NK-92 treated with Interleukin-12 subunit alpha and Interleukin-12 subunit beta, amount 100 ng/mL, for 24 hours (cell line): ENCODE measurements at places on chromosomes 6 and 20.

DNA sequence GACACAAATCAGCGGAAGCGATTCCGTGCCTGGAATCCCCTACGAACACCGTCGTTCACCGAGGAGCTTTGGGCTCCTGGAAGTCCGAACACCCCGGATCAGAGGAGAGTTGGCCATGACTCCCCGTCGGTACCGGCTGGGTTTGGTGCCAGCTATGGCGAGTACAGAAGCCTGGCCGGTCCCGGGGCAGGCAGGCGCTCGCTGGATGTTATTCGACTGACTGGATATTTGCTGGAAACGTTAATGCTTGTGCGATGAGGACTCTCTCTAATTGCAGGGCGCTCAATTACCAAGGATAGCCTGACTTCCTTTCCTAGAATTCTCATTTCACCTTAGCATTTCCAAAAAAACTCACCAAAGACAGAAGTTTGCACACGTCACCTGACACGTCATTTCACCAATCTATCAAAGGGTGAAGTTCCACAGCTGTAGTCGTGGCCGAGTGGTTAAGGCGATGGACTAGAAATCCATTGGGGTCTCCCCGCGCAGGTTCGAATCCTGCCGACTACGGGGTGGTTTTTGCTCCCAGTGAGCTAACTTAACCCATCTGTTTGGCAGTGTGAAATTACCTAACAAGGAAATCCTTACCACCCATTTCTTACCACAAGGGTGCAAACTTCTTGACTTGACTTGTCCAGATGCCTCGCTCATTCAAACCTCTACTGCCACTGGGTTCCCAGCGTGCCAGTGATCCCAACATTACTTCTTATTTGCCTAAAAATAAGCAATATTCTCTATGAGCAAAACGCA, 22.7 kb upstream of the ZNF184 start:
- no peak for DNase-seq

DNA sequence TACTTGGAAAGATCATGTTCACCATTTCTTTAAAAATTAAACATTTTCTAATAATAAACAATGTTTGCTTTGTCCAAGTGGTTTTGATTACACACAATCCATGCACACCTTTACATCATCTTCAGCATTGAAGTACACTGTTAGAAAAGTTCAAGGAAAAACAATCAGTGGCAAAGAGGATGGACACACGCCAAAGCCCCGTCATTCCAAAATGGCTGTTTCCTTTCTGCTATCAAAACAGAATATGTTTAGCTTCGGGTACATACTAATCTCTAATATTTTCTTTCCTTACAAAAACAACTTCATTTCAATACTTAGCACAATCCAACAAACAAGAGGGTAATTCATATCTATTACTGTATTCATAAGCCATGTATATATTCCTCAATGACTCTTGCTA, 24.5 kb downstream of the REPS1 start:
- no peak for DNase-seq

DNA sequence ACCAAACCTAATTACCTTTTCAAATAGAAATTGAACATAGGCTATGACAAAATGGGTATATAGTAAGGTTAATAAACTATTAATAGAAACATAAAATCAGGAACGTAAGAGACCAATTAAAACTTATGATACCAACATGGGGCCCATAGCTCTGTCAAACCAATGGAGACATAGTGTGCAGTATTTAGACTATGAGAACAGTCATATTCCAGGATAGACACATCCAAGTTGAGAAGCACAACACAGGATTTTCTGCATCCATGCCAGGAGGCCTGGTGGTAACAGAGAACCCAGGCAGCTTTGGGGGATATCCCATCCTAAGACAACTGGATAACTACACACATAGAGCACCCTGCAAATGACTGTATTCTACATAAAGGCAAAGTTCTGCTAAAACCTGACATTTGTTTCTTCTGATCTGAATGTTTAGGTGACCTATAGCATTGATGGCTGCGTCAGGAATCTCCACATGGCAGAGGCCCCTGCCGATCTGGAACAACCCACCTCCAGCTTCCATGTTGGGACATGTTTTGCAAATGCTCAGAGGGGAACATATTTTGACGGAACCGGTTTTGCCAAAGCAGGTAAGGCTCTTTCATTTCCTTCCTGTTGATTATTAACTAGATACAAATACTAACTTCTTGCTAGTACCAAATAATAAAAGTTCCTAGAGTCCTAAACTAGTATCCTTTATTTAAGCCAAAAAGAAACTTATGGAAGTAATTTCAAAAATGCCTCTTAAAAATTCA, 202.7 kb downstream of the ARHGAP18 start:
- DNase-seq: no peak

- DNase-seq: no peak
These were observed at the start of gene EYA4 for GRCh38 chr6:133241086-133241900. Gene EYA4, plus strand, starts transcription at chr6:133241357. Its CDS starts 33,424 bp downstream, at chr6:133274781.

DNA sequence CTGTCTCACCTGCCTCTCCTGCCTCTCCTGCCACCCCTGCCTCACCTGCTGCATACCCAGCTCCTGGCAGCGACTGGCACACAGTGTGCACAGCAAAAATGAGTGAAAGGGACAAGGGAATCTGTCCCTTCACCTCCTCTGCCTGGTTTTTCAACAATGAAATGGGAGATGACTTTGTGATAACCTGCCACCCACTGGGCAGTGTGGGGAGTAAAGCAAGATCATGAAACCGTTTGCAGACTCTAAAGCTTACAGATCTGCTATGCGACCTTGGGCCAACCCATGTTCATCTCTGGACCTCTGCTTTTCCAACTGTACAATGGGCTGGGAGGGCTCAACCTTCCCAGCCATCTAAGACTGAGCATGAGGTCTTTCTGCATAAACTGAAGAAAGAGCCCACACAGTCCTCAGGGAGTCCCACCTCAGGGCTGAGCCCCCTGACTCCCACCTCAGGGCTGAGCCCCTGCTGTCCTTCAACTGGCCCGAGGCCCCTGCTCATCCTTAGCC, 81.1 kb downstream of the RIPOR3 start:
- no peak for DNase-seq

GRCh38 chr6:72350296-72350881, 271.5 kb upstream of the KCNQ5 start:
- DNase-seq: no peak

GRCh38 chr6:37239526-37239925, 18.0 kb upstream of the TBC1D22B start:
- DNase-seq: no peak

DNA sequence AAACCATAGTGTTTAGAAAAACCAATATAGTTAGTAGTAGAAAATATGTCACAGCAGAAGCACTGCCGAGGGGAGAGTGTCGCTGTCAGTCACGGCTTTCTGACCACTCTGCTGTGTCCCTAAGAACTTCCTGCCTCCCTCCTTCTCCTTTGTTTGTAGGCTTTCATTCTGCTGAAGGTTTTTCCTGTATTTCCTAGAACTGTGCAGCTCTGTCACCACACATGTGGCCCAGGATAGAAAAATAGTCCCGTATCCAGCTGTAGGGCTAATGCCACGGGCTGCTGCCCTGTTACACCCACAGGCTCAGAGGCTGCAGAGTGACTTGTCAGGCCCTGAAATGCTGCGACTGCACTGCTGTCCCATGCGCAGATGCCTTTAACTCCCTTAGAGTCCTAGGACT, 52.6 kb upstream of the SYNJ2 start:
- no peak for DNase-seq

- DNase-seq: no peak
These were observed 198.3 kb downstream of the JARID2 start for GRCh38 chr6:15444081-15444731.

GRCh38 chr6:37517411-37517812, 17.7 kb upstream of the CCDC167 start:
- DNase-seq: peak; percentile 73

DNA sequence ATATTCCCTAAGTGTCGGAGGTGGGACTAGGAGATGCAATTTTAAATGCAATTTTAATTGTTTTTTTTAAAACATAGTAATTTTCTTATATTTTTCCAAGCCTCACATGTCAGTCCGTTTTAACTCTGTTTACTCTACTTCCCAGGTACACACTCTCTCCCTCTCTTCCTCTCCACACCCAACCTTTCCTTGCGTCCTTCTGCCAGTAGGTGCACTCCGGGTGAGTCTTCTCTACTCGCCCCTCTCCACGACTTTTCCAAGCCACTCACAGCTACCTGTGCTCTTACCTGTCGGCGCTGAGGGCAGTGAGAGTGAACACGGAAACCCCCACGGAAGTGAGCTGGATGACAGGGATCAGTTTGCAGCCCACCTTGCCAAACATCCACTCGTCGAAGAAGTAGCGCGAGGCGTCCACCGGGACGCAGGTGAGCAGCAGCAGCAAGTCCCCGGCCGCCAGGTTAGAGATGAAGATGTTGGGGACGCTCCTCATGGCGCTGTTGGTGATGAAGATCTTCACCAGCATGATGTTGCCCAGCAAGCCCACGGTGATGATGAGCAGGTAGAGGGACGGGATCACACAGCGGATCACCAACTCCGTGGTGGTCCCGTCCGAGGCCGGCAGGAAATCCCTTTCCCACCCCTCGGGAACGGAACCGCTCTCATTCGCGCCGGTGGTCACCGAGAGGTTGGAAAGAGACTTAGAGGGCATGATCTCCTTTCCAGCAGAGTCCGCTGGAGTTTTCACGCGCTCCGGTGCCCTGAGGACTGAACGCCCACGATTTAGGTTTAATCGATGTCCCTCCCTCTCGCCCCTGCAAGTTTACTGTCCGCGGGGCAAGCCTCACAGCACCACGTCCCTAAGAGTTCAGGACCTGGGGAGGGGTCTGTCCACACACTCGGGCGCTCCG, 44.5 kb upstream of the GJE1 start:
- no peak for DNase-seq

- no peak for DNase-seq
These were observed 18.5 kb upstream of the SLC16A10 start for GRCh38 chr6:111068866-111069234.

DNA sequence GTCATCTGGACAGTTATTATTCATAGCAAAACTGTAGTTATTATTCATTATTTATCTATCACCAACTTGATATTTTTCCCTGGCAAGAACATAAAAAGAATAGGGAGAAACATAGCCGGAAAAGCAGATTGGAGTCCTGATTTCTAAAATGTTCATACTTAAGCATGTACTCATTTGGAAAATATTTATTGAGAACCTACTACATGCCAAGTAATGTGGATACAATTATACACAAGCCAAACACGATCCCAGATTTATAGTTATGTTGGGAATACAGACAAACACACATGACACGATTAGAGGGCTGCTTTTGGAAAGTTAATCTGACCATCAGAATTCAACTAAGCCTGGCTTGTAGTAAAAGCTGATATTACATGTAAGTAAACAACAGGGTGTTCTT, 30.7 kb downstream of the ARHGAP18 start:
- DNase-seq: no peak

GRCh38 chr6:163469459-163469985, 55.0 kb downstream of the QKI start:
- DNase-seq: no peak

GRCh38 chr6:156940221-156940620, 163.0 kb downstream of the ARID1B start:
- no peak for DNase-seq

DNA sequence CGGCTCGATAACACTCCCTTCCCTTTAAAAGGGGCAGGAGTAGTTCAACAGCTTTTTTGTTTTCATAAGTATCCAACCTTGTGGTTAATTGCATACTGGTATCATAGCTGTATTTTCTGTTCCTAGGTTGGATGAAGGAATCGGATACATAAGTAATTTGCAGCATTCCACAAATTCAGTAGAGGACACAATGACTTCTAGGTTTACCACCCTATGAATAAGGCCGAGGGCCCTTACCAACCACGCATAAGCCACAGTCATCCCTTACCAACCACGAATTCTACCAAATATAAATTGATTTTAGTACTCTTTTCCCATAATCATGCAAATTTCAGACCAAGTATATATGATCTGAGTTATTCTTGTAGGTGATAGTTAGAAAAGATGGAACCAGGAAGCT, 36.3 kb downstream of the MCUR1 start:
- DNase-seq: no peak

DNA sequence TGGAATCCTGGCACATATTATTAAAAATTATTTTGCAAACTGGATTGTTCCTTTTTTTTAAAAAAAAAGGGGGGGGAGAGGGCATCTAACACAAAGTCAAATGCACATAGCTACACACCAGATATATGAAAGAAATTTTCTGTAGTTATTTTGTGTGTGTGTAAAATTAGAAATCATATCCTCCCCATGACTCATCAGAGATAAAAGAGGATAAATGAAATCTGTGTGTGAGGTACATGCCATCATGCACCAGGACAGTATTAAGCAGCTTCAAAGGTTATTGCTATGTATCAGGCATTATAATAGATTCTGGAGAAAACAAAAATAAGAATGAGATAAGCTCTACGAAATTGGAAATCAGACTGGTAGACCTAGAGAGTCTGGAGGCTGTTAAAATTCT, 5.2 kb downstream of the BTBD9 start:
- no peak for DNase-seq

GRCh38 chr6:132179955-132180354, 221.3 kb downstream of the MOXD1 start:
- DNase-seq: no peak

DNA sequence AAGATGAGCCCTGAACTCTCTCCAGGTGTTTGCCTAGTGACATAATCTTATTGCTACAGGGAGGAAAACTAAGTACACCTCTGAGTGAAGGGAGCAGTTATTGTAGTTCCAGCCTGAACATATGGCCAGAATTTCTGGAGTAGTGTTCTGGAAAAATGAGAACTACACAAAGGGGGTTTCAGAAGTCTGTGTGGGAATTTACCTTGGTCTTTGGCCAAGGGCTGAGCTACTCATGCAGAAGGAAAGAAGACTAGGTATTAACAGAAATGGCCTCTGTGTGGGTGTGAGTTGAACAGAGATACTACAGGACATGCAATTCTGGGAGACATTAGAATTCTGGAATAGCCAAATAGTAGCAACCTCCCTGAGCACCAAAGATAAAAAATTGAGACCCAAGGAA, 1009.7 kb upstream of the GJE1 start:
- no peak for DNase-seq

GRCh38 chr20:3900187-3900604, 11.0 kb downstream of the PANK2 start:
- no peak for DNase-seq

- DNase-seq: no peak
These were observed 49.1 kb downstream of the MAP3K7 start for GRCh38 chr6:90537723-90538258.

- no peak for DNase-seq
These were observed 209.9 kb upstream of the PRND start for GRCh38 chr20:4511776-4512175.

DNA sequence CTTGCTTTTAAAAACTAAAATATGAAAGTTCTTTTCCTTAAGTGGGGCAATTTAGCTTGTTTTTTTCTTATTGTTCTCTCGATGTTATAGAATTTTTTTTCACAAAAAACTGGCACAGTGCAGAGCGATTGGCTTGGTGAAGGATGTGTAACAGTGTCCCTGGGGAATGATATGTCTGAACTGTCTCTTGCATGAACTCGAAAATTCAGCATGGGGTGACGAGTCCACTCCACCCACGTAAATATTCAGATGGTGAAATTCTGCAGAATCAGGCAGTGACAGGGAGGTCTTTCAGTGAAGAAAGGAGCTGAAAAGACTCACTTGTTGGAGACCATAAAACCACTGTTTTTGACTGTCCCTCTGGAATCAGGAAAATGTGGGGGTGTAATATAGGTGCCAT, 505.3 kb downstream of the MMUT start:
- no peak for DNase-seq

- no peak for DNase-seq
These were observed 174.8 kb downstream of the IBTK start for GRCh38 chr6:82072751-82073150.

GRCh38 chr6:50236164-50236563, 186.4 kb upstream of the DEFB112 start:
- DNase-seq: no peak
